ENCODE measurements at places on chromosomes 13 and 19.

DNA sequence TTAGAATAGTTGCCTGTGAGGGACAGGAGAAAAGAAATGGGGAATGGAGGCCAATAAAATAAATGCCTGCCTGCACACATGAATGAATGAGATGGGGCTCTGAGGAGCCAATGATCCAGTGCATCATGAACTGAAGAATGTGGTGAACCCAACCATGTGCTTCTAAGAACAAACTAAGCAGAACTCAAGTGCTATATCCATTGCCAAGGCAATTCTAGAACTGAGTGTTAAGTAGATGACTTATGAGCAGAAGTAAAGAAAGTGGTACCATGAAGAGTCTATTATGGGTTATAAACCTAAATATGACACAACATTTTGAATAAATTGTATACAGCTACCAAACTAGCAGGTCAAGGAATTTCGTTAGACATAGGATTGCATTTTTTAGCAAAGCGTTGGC is 186.1 kb downstream of the KATNAL1 start:
- DNase-seq = no peak

DNA sequence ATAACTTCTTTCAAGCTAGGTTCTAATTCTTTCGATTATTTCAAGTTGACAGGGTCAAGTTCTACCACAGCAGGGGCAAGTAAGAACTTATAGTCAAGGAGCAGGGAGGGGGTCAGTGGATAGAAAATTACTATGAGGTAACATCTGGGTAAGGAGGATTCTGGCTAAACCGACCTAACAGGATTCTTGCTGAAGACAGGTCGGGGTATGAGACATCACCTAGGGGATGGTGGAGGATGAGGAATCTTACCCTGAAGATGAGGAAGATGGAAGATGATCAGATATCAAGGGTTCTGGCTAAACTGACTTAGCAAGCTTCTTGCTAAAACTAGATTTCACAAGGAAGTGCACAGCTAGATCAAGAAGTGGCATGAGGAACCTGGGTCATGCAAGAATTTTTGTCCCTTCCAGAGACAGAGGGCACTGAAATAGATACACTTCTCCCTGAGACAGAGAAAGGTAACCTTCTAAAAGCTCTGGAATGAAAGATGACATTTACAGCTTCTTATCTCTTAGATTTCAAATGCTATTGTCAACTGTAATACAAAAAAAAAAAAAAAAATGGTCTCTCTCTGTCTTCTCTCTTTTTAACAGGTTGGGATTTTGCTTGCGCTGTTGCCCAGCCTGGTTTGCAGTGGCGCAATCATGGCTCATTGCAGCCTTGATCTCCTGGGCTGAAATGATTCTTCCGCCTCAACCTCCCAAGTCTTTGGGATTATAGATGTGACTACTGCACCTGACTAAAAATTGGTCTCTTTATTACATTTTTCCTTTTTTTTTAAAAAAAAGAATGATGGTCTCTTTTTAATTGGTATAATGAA is 9.6 kb upstream of the METTL21C start:
- no peak for DNase-seq

- no peak for DNase-seq
Observed at GRCh38 chr13:107712145-107712860, 503.0 kb downstream of the LIG4 start.

DNA sequence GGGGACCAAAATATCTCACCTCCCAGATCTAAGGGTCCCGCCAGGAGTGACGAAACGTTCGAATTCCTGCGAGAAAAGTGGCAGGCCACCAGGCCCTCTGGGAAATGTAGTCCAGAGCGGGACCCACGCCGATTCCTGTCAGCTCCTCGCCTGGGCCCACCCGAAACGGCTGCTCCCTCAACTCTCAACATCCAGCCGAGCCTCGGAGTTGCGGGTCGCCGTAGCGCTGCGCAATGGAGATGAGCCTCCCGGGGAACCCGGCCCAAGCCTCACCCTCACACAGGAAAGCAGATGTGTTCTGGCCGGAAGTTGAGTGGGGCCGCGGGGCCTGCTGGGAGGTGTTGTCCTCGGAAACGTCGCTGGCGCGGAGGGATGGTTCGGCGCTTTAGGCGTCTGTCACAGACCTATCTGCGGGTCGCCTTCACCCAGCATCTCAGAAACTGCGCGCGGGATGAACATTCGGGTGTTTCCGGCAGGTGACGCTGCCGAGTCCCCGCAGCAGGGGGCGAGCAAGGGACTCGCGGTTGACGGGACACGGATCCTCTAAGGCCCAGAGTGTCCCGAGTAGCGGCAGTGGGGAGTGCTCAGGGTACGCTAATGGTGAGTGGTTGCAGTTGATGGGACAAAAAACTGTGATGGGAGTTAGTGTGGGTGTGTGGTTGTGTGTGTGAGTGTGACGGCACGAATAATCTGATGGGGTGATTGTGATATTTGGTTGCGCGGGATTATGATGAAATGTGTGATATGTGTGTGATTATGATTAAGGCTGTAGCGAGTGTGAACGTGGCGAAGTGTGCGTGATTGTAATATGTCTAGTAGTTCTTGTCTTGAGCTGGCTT is at the start of the genes ZNF568 and ZNF829:
ZNF568 (plus strand) TSS at position 341 of the 839 bp plus-strand sequence. CDS start 6,439 bp downstream, outside the sequence.
ZNF829 (minus strand) TSS at position 300 of the 839 bp plus-strand sequence. CDS start 1,124 bp downstream, outside the sequence.
- DNase-seq = peak; percentile 81

GRCh38 chr13:103876571-103876970 is 810.4 kb upstream of the SLC10A2 start:
- no peak for DNase-seq

DNA sequence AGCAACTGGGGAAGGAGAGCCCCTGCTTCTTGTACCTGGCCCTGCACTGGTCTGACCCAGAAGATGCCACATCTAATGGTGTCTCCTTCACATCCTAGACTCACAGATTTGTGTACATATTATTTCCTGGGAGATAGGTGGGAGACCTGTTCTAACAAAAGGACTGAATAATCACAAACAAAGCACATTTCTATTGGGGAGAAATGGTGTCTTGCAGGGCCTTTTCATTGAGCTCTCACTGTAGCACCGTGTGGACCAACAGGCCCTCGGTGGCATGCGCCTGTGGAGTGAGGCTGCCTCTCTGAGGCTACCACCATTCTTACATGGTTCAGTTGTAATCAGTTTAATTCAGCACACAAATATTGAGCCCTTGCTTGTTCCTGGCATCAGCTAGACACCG is 989 bp upstream of the SACS start:
- DNase-seq = no peak

GRCh38 chr13:108026680-108027410 is 188.5 kb downstream of the LIG4 start:
- DNase-seq = no peak

GRCh38 chr13:42532561-42533335 is 41.2 kb upstream of the TNFSF11 start:
- DNase-seq = no peak

GRCh38 chr13:41162151-41162550 is 29.5 kb upstream of the KBTBD6 start:
- no peak for DNase-seq

- DNase-seq = no peak
Observed at GRCh38 chr13:112103961-112104880, 37.3 kb downstream of the SOX1 start.

- DNase-seq = peak; percentile 64
Observed at GRCh38 chr19:57814505-57815246, at the start of gene ZNF552. ZNF552 (minus strand) TSS chr19:57814913; CDS start chr19:57814743, 170 bp downstream.

DNA sequence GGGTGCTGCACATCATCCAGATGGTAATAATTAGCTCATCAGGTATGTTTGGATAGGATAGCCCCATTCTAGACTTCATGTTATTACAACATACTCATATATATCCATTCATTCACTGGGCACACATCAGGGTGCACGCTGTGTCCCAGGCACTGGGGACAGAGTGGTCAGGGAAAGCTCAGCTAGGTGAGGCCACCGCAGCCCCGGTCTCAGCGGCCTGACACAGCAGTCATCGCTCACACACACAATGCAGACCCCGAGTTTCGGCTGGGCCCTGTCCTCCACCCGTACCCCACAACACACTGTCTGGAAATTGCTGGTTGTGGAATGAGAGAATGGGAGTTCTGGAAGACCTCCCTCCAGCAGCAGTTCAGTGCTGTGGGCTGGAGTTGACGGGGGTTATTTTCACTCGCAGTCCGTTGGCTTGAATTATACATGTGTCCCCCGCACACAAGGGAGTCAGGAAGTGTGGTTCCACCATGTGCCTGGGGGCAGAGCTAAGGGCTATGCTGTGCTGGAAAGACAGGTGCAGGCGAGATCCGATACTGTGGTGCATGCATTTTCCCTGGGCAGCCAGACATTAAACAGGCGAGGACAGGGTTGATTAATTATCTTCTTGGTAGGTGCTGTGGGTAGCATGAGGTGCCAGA is 257.6 kb downstream of the TEX29 start:
- DNase-seq = no peak
